Stimulated activated CD8-positive, alpha-beta memory T cell treated with anti-CD3 and anti-CD28 coated beads, Interleukin-15, amount 100 ng/mL, for 4 hours (primary cell): ENCODE measurements at places on chromosomes 2 and 18.

- DNase-seq = no peak
Observed at GRCh38 chr2:85017411-85018048, 46.6 kb downstream of the KCMF1 start.

DNA sequence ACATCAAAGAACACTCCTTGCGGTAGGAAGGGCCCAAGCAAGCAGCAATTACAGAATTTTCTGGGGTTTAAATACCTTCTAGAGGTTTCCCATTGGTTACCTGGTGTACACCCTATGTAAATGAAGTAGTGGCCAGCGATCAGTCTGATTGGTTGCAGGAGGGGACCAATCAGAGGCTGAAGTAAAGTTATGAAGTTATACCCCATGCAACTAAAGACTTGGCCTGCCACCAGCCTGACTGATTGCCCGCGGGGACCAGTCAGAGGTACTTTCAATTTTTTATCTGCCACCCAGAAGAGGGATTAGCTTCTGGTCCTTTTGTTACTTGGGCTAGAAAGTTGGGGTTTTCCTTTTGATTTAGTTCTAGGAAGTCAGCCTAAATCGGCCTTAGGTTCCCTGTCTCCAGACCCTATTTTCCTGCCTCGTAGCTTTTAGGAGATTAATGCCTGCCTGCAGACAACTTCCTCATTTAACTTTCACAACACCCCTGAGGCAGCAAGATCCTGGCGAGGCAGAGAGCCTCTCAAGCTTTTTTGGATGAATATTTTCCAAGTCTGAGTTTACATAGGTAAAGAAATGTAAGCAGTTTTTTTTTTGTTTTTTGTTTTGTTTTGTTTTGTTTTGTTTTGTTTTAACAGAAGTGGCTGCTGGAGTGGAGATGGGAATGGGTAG lies 1.5 kb upstream of the DGUOK start:
- DNase-seq = no peak

DNA sequence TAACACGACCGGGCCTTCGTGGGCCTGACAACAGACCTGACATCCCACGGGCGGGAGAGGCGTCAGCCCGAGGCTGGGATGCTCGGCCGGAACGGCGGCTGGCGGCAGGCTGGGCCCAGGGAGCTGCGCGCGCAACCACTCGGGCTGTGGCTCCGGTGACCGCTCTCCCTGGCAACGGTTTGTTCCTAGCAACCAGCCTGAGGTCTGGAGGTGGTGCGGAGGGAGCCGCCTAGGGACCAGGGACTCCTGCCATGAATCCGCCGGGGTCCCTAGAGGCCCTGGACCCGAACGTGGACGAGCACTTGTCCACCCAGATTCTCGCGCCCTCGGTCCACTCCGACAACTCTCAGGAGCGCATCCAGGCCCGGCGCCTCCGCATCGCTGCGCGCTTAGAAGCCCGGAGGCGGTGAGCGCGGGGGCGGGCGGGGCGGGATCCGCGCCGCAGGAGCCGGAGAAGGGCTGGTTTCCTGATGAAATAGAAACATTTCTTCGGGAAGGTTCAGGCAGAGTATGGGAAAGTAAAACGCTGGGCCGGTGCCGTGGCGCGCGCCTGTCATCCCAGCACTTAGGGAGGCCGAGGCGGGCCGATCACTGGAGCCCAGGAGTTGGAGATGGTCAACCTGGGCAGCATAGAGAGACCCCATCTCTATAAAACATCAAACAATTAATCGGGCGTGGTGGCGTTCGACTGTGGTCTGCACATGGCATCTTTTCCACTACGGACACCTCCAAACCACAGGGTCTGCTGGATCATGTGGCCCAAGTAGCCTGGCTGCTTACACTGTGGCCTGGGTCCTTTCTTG lies at the start of gene DRC1:
TSS of gene DRC1 (plus strand) at position 182 of the 803 bp plus-strand sequence. CDS start at position 252, 70 bp downstream.
- DNase-seq = no peak

- DNase-seq = no peak
Observed at GRCh38 chr2:181627545-181627944, 29.4 kb downstream of the CERKL start.

- DNase-seq = no peak
Observed at GRCh38 chr2:170248574-170249393, 70.8 kb downstream of the MYO3B start.

DNA sequence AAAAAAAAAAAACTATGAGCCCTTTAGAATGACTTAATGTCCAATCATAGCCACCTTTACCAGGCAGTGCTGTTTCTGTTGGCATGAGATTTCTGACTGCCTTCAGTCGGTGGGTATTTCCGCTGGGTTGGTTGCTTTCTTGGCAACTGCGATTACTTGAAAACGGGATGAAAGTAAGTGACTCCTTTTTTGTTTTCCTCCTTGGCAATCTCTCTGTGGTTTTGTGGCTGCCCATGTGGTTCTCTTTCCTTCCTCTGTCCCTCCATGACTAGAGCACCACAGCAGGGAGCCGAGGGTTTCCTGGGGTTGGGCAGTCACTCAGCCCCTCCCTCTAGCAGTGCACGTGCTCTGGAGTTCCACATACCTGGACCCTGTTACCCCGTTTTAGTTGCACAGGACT lies 112.1 kb downstream of the KLHL29 start:
- no peak for DNase-seq

- no peak for DNase-seq
Observed at GRCh38 chr18:13438507-13439056, 220.0 kb downstream of the LDLRAD4 start.

DNA sequence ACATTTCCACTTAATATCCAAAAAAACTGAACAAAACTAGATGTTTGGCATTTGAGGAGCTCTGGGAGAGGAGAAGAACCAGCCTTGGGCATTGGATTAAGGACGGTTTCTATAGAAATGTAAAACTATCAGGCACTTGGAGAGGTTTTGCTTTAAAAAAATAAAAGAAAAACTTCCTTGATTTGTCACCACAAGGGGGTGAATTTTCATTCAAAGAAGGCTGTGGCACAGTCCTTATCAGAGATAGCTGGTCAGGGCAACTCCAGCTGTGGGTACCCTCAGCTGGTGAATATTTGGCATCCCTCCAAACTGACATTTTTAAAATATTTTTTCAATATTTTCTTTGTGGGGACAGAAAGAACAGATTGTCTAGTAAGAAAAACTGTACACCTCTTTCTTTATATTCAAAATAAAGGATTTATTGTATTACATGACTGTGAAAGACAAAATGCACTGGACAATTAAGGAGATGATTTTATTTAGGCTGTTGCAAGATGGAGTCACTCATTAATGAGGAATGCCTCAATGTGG lies 46.1 kb upstream of the TBC1D8 start:
- no peak for DNase-seq

GRCh38 chr2:240952496-240953246 lies 45.7 kb upstream of the SNED1 start:
- DNase-seq = no peak

GRCh38 chr2:239596253-239596652 lies 195.4 kb upstream of the HDAC4 start:
- DNase-seq = no peak

- DNase-seq = no peak
Observed at GRCh38 chr2:18721038-18721922, 131.9 kb upstream of the NT5C1B start.

DNA sequence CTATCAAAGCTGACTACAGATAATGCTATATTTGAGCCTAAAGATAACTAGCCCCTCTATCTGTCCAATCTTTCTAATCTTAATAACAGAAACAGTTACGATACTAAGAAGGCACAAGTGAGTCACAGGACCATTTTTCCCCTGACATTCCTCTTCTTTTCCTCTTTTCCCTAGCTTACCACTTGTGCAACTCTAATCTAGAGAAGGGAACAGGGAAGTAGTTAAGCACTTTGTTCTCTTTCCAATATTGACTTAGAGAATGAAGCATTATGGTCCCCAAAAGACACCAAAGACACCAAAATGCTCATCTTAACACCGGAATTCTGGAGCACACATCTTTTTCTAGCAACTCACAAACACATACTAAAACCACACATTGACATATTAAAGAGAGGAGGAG lies 1.8 kb downstream of the PDE11A start:
- DNase-seq = no peak

DNA sequence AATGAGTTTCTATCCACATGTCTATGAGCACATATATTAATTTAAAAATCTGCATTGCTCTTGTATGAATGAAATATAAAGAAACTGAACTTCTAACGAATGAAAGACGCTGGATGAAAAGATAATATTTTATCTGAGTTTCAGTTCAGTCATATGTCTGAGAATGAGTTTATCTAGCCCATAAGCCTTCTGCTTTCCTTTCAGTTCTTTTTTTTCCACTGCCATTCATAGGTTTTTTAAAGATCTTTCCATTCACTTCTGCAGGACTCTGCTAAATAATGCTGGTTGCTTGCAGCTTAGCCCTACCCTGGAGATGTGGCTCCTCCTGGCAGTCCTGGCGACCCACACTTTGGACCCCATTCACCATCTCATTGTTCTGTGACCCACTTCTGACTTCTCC lies 109.0 kb downstream of the BCL2 start:
- DNase-seq = no peak

- no peak for DNase-seq
Observed at GRCh38 chr2:38668092-38668491, 2.2 kb downstream of the GALM start.

DNA sequence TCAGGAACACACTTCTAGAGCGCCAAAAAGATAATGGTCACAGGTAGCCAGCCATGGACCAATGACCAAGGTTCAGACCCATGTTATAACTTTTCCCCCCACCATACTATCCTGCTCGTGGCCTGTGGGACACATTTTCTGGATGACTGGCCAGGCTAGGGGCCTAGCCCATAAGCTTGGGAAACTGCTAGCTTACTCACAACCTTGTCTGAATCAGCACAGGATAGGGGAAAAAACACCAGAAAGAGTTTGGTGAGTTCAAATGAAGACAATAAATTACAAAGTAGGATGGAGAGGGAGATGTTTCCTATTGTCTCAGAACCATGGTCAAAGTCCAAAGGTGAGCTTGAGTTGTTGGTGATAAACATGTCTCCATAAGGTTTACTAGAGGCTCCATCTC lies 156.3 kb upstream of the CCDC68 start:
- DNase-seq = no peak

DNA sequence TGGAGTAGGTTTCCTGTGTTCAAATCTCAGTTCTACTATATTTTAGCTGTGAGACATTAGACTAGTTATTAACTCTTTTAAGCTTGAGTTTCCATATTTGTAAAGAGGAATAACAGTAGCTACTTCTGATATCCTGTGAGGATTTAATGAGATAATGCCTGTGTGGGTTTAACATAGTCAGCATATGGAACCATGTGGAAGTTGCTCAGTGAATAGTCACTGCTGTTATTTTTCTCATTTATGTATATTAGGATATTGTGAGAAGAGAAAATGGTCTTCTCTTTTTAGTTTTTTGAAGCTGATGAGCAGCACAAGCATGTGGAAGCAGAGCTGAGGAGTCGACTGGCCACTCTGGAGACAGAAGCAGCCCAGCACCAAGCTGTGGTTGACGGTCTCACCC lies 70.5 kb upstream of the STON1 start:
- DNase-seq = no peak

GRCh38 chr2:184091456-184091855 lies 506.9 kb upstream of the ZNF804A start:
- DNase-seq = no peak

DNA sequence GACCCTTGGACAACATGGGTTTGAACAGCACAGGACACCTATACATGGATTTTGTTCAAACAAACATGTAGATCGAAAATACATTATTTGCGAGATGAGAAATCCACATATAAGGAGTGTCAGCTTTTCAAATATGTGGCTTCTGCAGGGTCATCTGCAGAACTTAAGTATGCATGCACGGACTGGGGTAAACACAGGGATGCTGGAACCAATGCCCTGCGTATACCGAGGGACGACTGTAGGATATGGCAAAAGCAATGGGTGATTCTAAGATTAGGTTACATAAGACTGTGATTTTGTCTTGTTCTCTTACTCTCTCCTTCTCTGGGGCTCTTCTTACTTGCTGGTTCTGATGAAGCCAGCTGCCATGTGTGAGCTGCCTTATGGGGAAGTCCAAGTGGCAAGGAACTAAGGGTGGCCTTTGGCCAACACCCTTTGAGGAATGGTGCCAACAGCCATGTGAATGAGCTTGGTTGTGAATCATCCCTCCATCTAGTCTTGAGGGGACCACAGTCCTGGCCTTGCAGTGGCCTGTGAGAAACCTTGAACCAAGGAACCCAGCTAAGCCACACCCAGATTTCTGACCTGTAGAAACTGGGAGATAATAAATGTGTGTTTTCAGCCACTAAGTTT lies 66.5 kb downstream of the EVA1A start:
- no peak for DNase-seq

DNA sequence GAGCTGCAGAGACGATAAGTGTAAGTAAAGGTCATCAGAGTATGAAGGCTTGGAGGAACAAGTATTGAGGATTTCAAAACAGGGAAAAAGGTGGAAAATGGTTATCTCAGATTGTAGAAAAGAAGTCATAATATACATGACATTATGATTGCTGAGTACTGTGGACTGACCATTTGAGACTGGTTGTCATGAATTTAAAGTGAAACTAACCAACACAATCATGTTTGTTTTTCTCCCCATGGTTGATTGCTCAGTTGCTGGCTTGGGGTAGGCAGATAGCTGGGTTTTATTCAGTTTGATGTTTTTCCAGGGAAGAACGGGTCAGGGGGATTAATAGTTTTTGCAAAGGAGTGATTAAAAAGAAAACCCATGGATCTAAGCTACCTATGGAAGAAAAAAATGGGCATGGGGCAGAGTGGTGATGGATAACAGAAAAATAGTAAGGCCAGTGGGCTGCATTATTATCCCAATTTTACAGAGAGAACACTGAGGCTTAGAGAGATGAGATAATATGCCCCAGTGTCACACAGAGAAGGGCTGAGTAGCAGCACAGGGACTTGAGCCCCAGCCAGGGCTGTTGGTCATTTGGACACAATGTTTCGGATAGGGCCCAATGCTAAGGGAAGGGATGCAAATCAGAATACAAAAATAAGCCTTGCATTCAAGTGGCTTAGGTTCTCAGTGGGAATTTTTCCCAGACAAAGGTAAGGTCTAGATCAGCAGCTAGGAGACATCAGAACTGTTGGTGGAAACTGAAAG lies 885.7 kb downstream of the DCC start:
- DNase-seq = no peak

DNA sequence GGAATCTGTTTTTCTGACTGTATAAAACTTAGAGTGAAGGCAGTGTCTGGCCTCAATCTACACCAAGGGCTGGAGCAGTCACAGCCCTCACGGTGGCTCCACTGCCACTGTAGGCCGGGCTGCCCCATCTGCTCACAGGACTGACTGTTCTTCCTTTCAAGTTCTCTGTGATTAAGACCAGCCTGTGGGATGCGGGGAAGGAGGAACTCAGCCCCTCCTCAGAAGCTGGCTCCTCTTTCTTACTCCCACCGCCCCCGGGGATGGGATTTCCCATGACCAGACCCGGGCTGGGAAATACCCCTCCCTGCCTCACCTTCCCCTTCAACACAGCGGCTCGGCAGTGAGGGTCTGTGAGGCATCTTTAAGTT lies 106.0 kb downstream of the COPS8 start:
- DNase-seq = no peak

GRCh38 chr2:9549420-9549819 lies 6.2 kb downstream of the ADAM17 start:
- DNase-seq = no peak

GRCh38 chr2:129379411-129379810 lies 600.1 kb upstream of the RAB6C start:
- DNase-seq = no peak
